Suppressor macrophage (primary cell): ENCODE measurements at places on chromosomes 3 and 15.

GRCh38 chr15:45637552-45638033 is 2.8 kb downstream of the SQOR start:
- peak; percentile 71 for DNase-seq

GRCh38 chr3:7204848-7205156 is 343.9 kb downstream of the GRM7 start:
- no peak for DNase-seq

- DNase-seq: no peak
Measured at GRCh38 chr3:13497386-13497785, 17.3 kb downstream of the HDAC11 start.

GRCh38 chr15:51780636-51781035 is 29.2 kb downstream of the TMOD2 start:
- DNase-seq: no peak

DNA sequence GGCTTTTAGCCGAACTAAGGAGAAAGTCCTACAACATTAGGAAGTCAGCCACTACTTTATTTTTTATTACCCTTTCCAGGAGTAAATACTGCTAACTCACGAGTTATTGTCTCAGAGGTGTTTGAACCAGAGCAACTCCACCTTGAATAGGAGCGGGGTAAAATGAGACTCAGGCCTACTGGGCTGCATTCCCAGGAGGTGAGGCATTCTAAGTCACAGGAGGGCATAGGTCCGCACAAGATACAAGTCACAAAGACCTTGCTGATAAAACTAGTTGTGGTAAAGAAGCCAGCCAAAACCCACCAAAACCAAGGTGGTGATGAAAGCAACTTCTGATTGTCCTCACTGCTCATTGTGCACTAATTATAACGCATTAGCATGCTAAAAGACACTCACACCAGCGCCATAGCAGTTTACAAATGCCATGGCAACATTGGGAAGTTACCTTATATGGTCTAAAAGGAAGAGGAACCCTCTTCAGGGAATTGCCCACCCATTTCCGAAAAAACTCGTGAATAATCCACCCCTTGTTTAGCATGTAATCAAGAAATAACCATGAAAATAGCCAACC is 555.9 kb downstream of the IGSF11 start:
- DNase-seq: no peak
